Mucosa of gallbladder (tissue), 1 donor: ENCODE measurements at places on chromosomes 6 and 20.

DNA sequence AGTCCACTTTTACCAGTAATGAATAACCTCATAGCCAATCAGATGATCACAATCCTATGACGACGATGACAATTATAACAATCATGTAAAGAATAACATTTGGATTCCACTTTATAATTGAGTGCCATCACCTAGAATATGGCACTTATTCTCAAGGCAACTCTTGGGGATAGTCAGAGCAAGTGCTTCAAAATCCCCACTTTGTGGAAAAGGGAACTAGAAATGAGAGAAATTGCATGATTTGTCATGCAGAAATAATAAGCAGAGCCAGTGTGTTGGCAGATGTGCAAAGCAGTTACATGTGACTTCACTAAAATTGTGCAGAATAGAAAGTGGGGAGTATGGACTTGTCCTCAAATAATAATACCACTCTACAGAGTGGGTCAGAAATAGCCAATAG, 41.3 kb downstream of the FRK start:
- no peak for DNase-seq

DNA sequence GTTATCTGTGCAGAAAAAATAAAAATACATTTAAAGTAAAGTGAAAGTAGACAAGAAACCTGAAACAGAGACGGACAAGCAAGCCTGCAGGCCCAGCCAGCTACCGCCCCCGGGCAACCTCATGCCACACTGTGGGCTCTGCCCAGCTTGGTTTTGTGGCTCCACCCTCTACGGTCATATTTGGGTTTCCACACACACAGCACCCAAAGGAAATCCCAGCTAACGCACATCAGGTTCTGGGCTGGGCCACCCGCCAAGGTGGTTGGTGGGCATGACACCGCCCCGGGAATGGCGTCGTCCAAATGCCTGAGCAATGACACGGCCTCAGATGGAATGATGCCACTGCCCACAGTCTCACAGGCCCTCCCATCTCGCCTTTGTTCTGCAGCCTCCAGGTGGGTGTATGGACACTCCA, 22.9 kb downstream of the FAM110A start:
- no peak for DNase-seq

GRCh38 chr6:167402195-167402686, 77.4 kb downstream of the TTLL2 start:
- no peak for DNase-seq

DNA sequence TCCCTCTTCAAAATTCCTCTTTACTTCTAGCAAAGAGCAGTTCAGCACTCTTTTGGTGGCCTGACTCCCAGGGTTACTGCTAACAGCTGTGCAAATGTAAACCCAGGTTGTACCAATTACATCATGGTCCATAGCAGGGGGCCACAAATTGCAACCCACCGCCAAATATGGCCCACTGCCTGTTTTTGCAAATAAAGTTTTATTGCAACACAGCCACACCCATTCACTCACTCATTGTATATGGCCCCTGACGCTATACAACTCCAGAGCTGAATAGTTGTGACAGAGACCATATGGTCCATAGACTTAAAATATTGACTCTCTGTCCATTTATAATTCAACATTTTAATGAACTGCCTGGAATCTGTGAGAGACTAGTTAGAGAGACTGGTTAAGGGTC, 233.4 kb downstream of the NFATC2 start:
- no peak for DNase-seq

- no peak for DNase-seq
Observed at GRCh38 chr20:58647796-58648501, 3.1 kb upstream of the STX16 start.

GRCh38 chr6:4017834-4018170, 61.1 kb downstream of the FAM217A start:
- no peak for DNase-seq

DNA sequence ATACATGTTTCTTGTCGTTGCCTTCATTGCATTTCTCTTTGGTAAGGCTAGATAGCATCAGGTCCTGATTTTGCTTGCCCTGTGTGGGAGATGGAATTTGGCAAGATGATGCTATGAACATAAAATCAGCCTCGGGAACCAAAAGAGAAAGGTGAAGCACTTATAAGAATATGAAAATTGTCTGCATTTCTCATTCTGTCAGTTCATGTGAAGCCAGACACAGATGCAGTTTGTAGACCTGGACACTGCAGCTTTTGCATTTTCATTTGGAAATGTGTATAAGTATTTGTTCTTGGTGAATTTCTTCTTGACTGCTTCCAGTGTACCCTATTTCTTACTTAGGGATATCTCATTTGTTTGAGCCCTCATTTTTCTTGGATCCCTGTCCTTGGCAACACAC, 1.3 kb downstream of the YWHAB start:
- no peak for DNase-seq

GRCh38 chr6:119844387-119844786, 494.8 kb upstream of the MAN1A1 start:
- no peak for DNase-seq

DNA sequence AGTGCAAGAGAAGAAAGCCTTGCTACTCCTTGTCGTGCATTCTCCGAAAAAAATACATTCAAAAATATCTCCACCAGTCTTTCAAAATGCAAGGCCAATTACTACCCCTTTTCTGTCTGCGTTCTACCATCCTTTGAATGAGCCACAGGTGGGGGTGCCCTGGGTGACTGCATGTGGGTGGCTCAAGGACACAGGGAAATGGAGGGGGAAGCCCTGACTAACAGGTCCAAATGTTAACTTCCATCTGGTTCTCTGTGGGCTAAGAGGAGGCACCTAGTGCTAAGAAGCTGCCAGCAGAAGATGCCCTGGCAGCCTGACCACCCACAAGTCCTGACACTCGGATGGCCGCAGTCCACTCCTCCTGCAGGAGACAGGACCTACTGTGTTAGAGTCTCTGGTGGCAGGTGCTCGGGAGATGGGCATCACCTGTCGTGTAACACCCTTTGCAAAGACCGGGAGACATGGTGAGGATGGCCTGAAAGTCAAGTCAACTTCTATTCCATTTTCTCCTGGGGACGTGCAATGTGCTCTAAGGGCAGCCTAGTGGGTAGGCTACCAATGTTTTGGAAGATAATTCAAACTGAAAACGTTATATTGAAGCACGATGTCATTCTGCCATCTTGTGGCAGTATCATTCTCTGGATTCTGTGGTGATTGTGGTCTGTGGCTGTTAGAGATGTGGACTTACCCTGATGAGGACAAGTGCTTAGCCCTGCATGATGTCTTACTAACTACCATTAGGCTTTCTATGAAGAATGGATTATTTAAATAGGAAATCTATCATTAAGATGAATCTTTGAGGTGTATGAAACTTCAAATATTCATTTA, 27.4 kb upstream of the IGF2R start:
- DNase-seq: peak; percentile 35

DNA sequence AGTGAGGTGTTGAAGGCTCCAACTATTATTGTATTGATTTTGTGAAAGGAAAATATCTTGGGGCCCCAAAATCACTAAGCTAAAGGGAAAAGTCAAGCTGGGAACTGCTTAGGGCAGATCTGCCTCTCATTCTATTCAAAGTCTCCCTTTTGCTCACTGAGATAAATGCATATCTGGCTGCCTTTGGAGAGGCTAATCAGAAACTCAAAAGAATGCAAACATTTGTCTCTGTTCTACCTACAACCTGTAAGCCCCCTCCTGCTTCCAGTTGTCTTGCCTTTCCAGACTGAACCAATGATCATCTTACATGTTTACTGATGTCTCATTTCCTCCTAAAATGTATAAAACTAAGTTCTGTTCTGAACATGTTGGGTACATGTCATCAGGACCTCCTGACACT, 125.9 kb downstream of the HTR1B start:
- DNase-seq: no peak

DNA sequence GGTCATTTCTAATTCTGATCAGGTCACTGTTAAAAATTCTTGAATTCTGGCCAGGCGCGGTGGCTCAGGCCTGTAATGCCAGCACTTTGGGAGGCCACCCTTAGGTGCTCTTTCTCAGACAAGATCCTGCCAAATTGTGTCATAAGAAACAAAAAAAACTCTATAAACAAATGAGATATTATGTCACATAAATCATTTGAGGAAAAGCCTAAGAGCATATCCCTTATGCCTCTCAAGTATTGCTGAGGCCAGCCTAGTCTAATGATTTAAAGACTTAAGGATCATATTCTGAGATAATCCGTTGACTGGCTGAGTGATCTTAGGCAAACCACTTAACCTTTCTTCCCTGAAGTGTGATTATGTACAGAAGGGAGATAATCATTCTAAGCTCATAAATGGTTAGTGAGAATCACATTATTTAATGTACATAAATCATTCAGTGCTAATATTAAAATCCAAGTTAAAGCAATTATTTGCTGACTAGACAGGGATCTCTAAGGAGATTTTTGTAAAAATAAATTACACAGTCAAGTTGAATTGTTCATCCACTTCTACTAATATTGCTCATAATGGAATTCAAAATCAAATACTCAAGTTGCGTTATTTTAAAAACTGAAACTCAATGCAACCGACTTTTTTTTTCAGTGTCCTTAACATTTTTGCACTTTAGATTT, 365.4 kb downstream of the PHF3 start:
- no peak for DNase-seq

DNA sequence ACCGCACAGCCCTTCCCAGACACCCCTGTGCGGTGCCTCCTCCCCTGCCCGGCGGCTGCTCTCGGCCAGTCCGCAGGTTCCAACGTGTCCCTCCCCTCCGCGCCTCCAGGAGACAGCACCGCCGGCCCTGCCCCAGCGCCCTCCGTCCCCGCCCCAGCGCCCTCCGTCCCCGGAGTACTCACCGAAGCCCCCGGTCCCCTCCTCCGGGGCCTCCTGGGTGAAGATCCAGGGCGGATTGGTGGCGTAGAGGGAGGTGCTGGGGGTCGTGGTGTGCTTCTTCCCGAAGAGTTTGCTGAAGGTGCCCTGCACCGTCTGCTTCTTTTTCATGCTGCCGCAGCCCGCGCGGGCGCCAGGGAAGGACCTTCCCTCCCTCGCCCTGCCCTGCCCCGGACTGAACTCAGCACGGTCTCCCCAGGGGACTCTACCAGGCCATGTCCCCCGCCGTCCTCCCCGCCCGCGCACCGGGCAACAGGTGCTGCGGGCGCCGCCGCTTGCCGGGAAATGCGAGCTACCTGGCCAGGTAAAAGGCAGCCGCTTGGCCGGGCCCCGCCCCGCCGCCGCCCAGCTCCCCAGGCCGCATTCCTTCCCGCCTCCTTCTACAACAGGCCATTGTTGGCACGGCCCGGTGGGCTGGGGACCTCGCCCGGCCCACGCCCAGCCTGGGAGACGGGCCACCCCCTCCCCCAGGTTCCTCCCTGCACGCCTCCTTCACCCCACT, at the start of gene C6orf132:
Gene C6orf132, minus strand, starts transcription at position 503 of the 718 bp plus-strand sequence. Its CDS starts 176 bp downstream, at position 327.
- DNase-seq: peak; percentile 68
